ENCODE measurements at places on chromosomes 2 and 18.
A peak's percentile ranks its signal among the peaks of the same experiment; 100 is the strongest.

GRCh38 chr18:51998711-51999110, 341.3 kb upstream of the DCC start:
- DNase-seq, result no peak

- DNase-seq, result peak; percentile 29
Measured at GRCh38 chr2:200966770-200967169, 3.3 kb upstream of the ORC2 start.

DNA sequence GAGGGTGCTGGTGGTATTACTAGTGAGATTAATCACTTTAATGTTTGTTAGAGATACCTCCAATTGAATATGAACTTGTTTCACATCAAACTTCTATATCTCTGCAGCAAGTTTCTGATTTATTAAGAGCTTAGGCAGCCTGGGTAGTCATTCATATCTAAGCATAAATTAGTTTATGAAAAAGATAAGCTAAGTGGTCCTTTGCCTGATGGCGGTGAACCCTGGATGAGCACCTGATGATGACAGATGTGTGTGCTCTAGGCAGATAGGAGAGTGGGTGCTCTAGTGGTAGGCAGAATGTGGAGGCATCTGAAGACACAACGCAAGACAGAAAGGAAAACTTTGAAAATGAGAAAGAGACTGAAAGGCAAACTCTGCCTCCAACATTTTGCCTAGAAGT, 5.0 kb downstream of the FKBP7 start:
- peak; percentile 44 for DNase-seq

- DNase-seq, result no peak
Measured at GRCh38 chr18:67862069-67862468, 345.5 kb upstream of the DSEL start.

- DNase-seq, result no peak
Measured at GRCh38 chr2:182867426-182868053, 1.1 kb upstream of the FRZB start.

- no peak for DNase-seq
Measured at GRCh38 chr2:33069894-33070651, 123.3 kb downstream of the LTBP1 start.

GRCh38 chr2:21267232-21267835, 143.6 kb downstream of the TDRD15 start:
- DNase-seq, result no peak

DNA sequence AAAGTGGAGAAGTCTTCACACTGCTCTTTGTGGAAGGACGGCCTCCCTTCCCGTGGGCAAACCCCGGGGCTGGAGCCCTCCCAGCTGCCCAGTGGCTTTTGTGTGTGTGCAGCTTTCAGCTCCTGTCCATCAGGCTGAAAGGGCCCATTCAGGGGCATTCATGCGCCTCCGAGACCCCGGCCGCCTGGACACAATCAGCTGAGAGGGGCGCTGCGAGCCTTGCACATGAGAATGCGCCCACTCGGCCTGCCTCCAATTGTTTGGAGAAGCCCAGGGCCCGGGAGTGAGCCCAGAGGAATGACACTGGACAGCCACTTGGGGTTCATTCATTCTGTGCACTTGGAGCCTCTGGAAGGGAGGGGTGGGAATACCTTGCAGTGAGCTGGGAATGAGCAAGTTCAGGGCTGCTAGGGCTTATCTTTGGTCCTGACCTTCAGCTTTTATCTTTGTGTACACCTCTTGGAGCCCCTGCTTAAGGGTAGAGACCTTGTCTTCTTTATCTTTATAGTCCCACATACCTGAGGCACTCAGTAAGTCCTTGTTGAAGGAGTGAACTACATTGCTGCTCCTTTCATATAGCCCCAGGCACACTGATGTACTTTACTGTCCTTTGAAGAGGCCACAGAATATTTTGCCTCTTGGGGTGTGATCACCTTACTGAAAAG, 56.5 kb downstream of the TCF7L1 start:
- DNase-seq, result no peak

- no peak for DNase-seq
Measured at GRCh38 chr18:31329787-31330438, 12.0 kb downstream of the DSG1 start.

DNA sequence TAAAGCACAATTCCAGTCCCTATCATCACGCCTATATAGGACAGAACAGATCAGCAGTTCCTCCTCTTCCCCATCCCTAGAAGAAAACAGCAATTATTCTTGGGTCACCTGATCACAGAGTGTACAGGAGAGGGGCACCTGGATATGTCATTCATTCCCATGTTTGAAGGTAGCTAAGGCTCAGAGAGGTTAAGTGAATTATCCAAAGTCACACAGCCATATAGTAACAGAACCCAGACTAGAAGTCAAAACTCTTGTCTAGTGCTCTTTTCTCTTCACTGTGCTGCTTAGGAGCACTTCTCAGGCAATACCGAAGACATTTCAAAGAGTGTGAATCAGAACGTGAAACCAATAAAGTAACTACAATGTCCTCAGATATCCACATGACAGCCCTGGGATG, 93.0 kb upstream of the ATL2 start:
- DNase-seq, result no peak

GRCh38 chr2:227147023-227147422, 17.0 kb downstream of the COL4A4 start:
- no peak for DNase-seq

- DNase-seq, result no peak
Measured at GRCh38 chr2:193843675-193844074, 1648.9 kb upstream of the TMEFF2 start.

DNA sequence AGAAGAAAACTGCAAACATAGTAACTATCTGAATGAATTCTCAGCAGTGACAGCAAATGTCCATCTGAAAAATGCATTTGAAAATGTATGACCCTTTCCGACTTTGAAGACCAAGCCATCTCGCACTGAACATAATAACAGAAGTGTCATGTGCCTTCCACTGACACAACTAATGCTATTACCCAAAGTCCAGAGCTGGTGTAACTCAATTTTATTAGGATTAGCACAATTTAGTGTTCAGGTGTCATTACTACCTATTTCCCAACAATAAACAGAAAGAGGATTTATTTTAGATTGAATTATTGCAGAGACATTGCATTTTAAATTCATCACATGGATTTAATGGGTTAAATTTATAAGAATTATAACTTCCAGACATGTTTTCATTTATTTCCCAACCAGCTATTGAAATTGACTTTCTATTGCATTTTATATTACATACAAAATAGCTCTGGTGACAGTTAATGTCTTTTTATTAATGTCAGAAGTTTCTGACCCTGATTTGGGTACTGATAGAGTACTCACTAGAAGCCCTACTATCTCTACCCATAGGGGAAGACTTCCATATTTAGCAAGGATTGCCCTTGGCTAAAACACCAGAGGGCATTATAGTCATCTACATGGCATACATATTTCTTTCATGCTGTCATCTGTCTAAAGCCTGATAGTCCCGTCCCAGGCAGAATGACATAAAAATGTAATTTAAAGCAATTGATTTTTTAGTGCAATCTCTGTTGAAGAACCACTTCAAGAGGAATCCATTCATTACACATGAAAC, 7.0 kb upstream of the STK39 start:
- peak; percentile 25 for DNase-seq

DNA sequence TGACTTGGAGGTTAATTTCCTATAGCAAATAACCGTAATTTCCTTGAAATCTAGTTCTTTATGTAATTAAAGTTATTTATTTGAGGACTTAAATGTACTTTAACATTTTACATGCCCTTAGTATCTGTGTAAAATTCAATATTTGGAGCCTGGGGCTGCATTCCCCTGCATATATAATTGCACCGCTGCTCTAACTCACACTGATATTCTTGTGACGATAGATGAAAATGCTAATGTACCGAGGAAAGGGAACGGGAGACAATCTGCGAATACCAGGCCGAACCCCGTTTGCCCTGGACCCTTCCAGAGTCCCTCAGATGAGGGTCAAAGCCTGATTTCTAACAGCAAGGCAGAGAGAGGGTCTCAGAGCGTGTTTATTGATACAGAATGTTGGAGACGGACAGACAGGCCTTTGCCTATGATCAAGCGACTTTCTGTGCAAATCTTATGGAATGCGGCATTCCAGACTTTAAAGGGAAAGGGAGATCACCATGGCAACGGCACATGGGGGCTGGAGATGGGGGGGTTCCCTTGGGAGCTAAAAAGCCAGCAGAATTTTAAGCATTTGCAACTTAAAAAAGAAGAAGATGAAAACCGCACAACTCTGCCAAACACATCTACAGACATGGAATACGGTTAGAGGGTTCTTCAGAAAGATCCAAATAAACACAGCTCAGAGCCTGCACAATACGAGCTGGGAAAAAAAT, 57.6 kb upstream of the TWIST2 start:
- DNase-seq, result no peak

DNA sequence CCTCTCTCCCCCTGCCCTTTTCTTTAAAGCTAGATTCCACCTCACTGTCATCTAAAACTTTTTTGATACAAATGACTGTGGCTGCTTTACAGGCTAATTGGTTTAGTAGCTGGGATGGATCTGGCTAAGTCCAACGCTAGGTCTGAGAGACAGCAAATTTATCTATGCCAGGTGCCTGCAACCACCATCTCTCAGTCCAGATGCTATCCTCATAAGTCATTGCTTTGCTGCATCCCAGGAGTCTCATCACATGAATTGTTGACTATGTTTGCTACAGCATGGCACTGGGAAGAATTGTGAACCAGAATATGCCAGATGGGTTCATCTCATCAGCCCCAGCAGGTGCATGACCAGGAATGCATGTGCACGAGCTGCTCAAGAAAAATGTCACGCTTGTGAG, 100.0 kb upstream of the PID1 start:
- no peak for DNase-seq

GRCh38 chr2:172182624-172183023, 79.9 kb upstream of the DLX2 start:
- DNase-seq, result no peak

DNA sequence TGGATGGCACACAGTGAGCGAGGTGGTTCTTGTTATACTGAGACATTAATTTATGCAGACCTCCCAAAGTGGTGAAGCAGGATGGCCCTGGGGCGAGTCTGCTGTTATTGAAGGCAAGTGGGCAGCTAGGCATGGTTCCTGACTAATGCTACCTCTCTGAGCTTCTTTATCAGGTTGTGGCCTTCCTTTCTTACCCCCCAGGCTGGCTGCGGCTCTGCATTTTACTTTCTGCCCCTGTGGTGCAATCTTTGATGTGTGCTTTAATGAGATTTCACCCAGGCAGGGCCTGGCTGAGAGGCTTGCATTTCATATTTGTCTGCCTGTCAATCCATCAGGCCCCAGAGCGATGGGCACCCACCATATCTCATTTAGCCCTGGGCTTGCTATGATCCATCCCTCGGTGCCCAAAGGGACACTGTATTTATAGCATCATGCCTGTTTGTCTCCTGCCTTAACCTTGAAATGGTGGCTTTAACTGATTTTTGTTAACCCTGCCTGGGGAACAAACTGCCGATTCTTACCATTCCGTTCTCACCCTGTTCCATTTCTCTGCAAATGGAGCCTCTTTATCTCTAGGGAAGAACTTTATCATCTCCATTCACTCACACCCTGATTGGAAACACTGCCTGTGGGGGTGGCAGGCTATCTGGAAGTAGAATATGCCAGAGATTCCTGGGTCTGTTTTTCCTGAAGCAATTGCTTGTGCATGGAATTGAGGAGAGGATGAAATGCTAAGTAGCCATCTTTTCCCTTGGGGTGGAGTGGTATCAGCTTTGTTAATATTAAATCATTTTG, 316.2 kb upstream of the THSD7B start:
- DNase-seq, result no peak

Measured in hematopoietic multipotent progenitor cell treated with erythropoietin and hydrocortisone succinate and interleukin-3 and kit ligand, for 6 days (in vitro differentiated cells).